Epithelial cell of umbilical artery (primary cell): ENCODE measurements at places on chromosomes 1 and 21. TPM values are rescaled to one million over a fixed set of nuclear protein-coding genes. Genes with fewer than 3 reads are reported as not detected.

The LRRC71 gene
- 0.32 TPM in 1 of 2 replicates, not detected in the other for total RNA-seq

The PADI4 gene
- total RNA-seq = not detected in 2 replicates

The KRTAP10-12 gene
- not detected in 2 replicates for total RNA-seq

The ZNF697 gene
- 22.6 and 23.1 TPM in 2 replicates for total RNA-seq

The SIPA1L2 gene
- total RNA-seq = 22.6 and 28.6 TPM in 2 replicates

The CD1B gene
- not detected in 2 replicates for total RNA-seq

The UBE2U gene
- total RNA-seq = not detected in 2 replicates

The HSF2BP gene
- total RNA-seq = 1.6 and 1.7 TPM in 2 replicates

The RAB3B gene
- 3.0 and 5.8 TPM in 2 replicates for total RNA-seq

The LAMB3 gene
- 3.6 and 3.8 TPM in 2 replicates for total RNA-seq

The TMEM52 gene
- not detected in 2 replicates for total RNA-seq

The ARF1 gene
- 319 and 341 TPM in 2 replicates for total RNA-seq

The ARHGEF2 gene
- total RNA-seq = 46.4 and 86.9 TPM in 2 replicates

The SPRR4 gene
- total RNA-seq = not detected in 2 replicates

The EPHX1 gene
- 2.9 and 7.9 TPM in 2 replicates for total RNA-seq

The CD101 gene
- total RNA-seq = under 0.01 and 0.15 TPM in 2 replicates

The FHL3 gene
- total RNA-seq = 12.3 and 21.1 TPM in 2 replicates

The COL11A1 gene
- 0.65 and 2.3 TPM in 2 replicates for total RNA-seq

The HECTD3 gene
- 16.9 and 22.3 TPM in 2 replicates for total RNA-seq

The TGFBR3 gene
- total RNA-seq = 3.6 and 8.2 TPM in 2 replicates

The ANKRD13C gene
- 24.0 and 27.1 TPM in 2 replicates for total RNA-seq

The ZFYVE9 gene
- 26.6 and 31.3 TPM in 2 replicates for total RNA-seq

The LCA5L gene
- total RNA-seq = 0.91 and 0.97 TPM in 2 replicates

The CTSE gene
- not detected in 2 replicates for total RNA-seq

The ETV3L gene
- total RNA-seq = not detected in 2 replicates

The C4BPA gene
- not detected in 2 replicates for total RNA-seq

The BNIPL gene
- 0.32 and 0.46 TPM in 2 replicates for total RNA-seq

The SLC44A5 gene
- 2.9 and 12.0 TPM in 2 replicates for total RNA-seq

The PGD gene
- total RNA-seq = 117 and 158 TPM in 2 replicates

The SPRR2B gene
- not detected in 2 replicates for total RNA-seq

The DNASE2B gene
- total RNA-seq = not detected in 2 replicates

The CLDN17 gene
- total RNA-seq = not detected in 2 replicates

The PLXNA2 gene
- total RNA-seq = 41.5 and 78.9 TPM in 2 replicates

The SPRR3 gene
- not detected in 2 replicates for total RNA-seq
